Calu3 (cell line): ENCODE measurements at places on chromosomes 1 and 21.

- no peak for DNase-seq
Observed at GRCh38 chr1:244354810-244355278, 96.9 kb downstream of the ADSS2 start.

DNA sequence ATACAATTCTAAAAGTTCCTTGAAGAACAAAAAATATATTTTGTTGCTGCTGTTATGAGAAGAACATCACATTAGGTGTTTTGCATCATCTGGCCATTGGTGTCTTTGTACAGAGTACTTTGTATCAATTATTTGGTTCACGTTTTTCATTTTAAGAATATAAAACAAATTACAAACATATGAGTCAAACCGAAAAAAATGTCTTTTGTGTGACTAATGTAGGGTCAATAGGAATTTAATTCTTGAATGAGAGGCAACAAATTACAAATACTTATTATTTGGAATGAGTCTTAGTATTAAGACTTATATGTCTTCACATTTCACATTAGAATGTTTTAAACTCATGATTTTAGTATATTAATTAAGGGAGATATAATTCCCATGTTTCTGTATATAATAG, 54.8 kb downstream of the NR5A2 start:
- no peak for DNase-seq

DNA sequence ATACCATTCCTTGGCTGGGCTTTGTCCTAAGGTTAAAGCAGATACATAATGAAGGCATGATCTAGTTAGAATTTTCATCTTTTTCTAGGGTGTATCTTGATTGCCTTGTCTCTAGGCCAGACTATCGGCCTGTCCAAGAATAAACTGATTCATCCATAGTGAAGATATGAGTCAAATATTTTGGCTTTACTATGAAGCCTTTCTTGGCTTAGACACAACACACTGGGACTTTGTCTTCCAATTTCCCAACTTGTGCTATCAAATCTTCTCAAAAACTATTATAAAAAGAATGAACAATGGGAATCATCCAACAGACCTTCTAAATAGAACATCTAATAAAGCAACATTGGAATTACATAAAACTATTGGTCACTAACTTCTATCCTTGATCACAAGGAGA, 64.8 kb downstream of the WARS2 start:
- no peak for DNase-seq

DNA sequence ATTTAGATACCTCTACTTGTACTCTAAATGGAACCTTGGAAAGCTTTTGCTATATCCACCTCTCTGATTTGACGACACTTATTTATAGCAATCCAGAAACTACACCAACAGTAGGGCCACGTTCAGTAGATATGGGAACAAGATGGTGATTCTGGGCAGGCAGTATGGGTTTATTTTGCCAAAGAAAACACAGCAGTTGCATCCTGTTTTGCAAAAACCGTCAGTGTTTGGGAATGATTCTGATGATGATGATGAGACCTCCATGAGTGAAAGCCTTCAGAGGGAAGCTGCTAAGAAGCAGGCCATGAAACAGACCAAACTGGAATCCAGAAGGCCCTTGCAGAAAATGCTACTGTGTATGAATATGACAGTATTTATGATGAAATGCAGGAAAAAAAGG, 41.5 kb upstream of the NEXN start:
- DNase-seq, result no peak
